ENCODE measurements at places on chromosomes 12 and 14. TPM values are rescaled to one million over a fixed set of nuclear protein-coding genes. Genes with fewer than 3 reads are reported as not detected.
A peak's percentile ranks its signal among the peaks of the same experiment; 100 is the strongest.

- no peak overlapping the region for H3K27ac ChIP-seq
- DNase-seq, result no peak
Measured at GRCh38 chr12:104767261-104767660, 190.8 kb downstream of the SLC41A2 start.

DNA sequence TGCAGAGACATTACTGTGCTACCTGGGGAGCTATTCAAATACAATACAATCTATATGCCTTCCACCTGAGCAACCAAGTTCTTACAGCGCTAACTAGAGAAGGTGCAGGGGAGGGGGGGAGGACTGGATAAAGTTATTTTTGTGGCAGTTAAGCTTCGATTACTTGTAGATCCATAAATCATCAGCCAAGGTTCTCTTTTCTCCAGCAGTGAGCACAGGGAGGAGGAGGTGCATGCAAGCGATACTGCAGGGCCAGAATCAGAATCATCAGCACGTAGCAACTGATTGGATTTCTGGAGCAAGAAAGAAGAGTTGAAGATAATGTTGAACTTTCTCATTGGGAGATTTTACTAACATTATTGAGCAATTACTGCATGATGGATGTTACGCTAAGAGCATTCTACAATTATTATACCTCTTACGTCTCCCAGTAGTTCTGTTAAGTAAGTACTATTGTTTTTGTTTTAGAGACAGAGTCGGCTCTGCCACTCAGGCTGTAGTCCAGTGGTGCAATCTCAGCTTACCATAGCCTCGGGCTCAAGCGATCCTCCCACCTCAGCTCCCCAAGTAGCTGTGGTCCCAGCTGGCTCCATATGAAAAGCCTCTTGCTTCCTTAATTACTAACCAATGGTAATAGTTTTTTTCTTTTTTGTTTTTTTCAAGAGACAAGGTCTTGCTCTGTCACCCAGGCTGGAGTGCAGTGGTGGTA, 74.6 kb upstream of the EEA1 start:
- peaks cover 19% of the 10 kb centered on the region for H3K4me1 ChIP-seq
- H3K27ac ChIP-seq, result no peak overlapping the region
- no peaks in the 10 kb centered on the region for H3K36me3 ChIP-seq
- DNase-seq, result no peak

- DNase-seq, result peak; percentile 62
- peak overlapping the region; percentile 100 for H3K27ac ChIP-seq
- H3K4me1 ChIP-seq, result peaks cover 8% of the 10 kb centered on the region
- H3K4me3 ChIP-seq, result peak overlapping the region; percentile 77
- no peaks in the 10 kb centered on the region for H3K27me3 ChIP-seq
- no peaks in the 10 kb centered on the region for H3K36me3 ChIP-seq
Measured at GRCh38 chr12:121805171-121806008, 1.6 kb downstream of the SETD1B start.

Gene NGB
- total RNA-seq, result not detected
